ENCODE measurements at places on chromosomes 4 and X.

- DNase-seq: no peak
Observed at GRCh38 chr4:184434021-184434420, 40.3 kb downstream of the IRF2 start.

GRCh38 chr4:683982-684622, 4.8 kb downstream of the SLC49A3 start:
- peak; percentile 50 for DNase-seq

- DNase-seq: no peak
Observed at GRCh38 chr4:15349531-15349935, 78.3 kb upstream of the C1QTNF7 start.

DNA sequence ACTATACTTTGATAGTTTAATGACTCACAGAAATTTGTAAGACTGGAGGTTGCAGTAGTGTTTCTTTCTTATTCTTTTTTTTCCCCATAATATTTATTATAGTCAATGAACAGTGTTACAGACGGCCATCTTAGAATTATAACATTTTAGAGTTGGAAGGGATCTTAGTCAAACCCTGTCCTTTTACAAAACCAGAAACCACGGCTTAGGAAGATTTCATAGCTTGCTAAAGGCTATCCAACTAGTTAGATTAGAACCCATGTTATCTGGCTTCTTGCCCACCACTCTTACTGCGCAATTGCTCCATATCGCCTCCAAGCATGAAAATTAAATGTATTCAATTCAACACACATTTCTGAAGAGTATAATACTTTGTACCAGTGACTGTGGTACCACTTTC, 1.1 kb downstream of the XIAP start:
- no peak for DNase-seq
